ENCODE measurements at places on chromosomes 6 and 20. TPM values are rescaled to one million over a fixed set of nuclear protein-coding genes. Genes with fewer than 3 reads are reported as not detected.

FRK gene
- total RNA-seq = 2.8 TPM

IL17F gene
- not detected for total RNA-seq

VSTM2L gene
- total RNA-seq = 1.1 TPM

TBX18 gene
- 1.5 TPM for total RNA-seq

FNDC1 gene
- 0.45 TPM for total RNA-seq

ENPP1 gene
- 11.6 TPM for total RNA-seq

All from endodermal cell (in vitro differentiated cells).